ENCODE measurements at places on chromosomes 6 and 20. TPM values are rescaled to one million over a fixed set of nuclear protein-coding genes. Genes with fewer than 3 reads are reported as not detected.

METTL24 gene
- 2.0 TPM for total RNA-seq

VAPB gene
- total RNA-seq = 65.9 TPM

RSPO3 gene
- 1.8 TPM for total RNA-seq

CCM2L gene
- total RNA-seq = 7.0 TPM

ADNP gene
- total RNA-seq = 32.8 TPM

FAM217A gene
- total RNA-seq = not detected

EYA2 gene
- 0.40 TPM for total RNA-seq

NNAT gene
- total RNA-seq = not detected

MATN4 gene
- not detected for total RNA-seq

Data from cardiac septum (tissue), 1 donor.